ENCODE measurements at places on chromosomes 5 and 9.

- DNase-seq = peak; percentile 20
Observed at GRCh38 chr5:148968311-148968710, 94.6 kb downstream of the SH3TC2 start.

DNA sequence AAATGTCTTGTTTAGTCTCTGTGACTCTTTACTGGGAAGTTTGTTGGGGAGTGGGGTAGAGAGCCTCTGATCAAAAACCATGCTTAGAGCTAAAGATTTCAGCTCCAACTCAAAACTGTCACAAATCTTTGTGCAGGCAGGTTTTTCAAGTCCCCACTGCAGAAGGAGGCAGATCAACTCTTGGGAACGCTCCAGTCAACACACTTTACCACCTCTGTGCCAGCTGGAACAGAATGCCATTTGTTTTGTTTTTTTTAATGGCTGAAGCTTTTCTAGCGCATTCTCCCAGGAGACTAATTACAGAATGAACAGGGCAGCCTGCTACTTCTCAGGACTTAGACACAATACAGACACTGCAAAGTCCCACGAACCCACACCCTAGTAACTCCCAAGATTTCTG lies 17.9 kb upstream of the LHX6 start:
- no peak for DNase-seq

DNA sequence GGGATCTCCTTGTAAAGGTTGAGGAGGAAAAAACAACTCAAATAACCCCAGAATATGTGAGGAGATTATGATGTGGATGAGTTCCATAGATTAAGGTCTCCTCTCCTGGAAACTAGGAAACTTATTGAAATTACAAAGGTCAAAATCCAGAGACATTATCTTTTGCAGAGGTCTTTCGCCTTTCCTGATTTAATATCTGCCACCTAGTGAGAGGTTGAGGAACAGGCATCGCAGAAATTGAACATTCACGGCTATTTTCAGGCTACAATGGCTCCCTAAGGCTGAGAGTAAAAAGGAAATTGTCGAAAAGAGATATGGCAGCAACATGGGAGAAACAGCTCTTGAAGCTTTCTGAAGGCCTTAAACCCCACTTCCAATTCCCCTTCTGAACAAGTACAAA lies 127.5 kb upstream of the PLCXD3 start:
- no peak for DNase-seq

DNA sequence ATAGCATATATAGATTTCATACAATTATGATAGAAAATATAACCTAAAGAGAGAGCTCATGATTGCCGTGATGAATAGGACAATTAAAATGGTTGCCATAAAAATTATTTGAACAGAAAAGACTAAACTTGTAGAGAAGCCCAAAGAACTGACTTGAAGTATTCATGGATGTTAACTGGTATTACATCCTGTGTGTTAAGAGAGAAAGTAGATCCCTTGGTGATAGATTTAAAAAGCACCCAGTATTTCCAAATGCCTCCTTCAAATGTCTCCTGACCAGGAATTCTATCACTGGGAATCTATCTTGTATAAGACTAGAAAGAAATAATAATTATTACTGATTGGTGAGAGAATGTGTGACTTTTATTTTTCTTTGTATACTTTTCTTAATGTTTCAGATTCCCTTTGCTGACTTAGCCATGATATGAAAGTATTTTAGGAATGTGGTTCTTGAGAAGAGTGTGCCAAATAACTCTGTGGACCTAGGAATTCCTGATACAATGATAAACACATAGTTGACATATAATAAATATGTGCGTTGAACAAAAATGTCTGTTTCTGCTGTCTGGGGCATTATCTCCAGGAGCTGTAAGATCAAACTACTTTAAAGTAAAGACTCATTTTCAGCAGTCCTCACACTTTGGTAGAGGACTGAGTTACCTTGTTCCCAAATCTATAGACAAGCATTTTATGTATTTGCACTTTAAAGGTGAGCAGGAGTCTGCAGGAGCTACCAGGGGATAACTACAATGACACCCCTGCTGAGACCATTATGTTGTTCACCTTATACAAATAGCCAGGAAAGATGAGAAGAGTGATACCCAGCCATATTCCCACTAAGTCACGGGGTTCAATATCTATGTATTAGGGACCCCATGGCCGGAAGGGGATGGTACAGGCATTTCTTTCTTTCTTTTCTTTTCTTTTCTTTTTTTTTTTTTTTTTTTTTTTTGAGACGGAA lies 211.1 kb upstream of the TLE4 start:
- DNase-seq = no peak

- no peak for DNase-seq
Observed at GRCh38 chr5:124825983-124826337, 79.5 kb upstream of the ZNF608 start.

DNA sequence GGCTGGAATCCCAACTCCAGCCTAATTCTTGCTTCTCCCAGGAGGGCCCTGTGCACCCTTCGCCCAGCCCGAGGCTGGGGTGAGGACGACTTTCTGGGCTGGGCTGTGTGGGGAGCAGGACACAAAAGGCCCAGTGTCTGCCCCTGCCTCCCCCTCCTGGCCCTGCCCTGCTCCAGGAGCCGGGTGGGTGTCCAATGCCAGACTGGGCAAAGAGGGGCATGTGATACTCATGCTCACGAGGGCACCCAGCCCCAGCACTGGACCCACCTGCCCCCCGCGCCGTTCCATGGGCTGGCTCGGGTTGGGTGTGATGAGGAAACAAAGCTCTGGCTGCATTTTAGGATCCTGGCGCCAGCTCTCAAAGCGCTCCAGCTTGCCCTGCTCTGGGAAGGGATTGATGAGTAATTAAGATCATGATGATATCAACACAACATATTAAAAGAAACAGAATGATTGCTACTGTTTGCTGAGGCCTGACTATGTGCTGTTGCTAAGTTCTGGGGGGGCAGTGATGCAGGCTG lies 30.7 kb downstream of the LHX2 start:
- DNase-seq = no peak

GRCh38 chr9:92520837-92521236 lies 15.0 kb downstream of the ECM2 start:
- DNase-seq = no peak

- DNase-seq = peak; percentile 76
Observed at GRCh38 chr5:177131352-177132135, 2.0 kb upstream of the NSD1 start.

- no peak for DNase-seq
Observed at GRCh38 chr5:80576383-80576782, 6.3 kb upstream of the ANKRD34B start.

GRCh38 chr5:71922584-71923106 lies 184.6 kb upstream of the MAP1B start:
- DNase-seq = peak; percentile 50

DNA sequence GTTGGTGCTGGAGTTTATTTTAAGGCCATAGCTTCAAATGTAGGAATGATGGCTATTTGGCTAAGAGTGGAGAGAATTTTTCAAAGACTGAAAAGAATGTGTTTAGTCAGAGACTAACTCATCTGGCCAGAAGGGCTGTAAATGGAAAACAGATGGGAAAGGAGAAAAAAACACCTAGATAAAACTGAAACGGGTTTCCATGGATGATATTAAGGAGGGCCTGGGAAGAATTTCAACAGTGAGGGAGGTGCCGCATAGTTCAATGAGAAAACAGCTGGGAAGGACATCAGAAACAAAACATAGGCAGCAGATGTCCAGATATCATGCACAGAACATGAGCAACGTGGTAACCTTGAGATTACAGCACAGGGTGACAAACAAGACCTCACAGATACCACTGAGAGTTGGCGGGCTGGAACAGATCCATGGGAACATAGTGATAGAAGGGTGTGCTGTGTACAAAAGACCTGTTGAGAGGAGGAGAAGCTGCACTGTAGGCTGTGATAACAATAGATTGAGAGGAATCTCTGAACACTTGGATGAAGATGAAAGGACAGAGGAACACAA lies 31.2 kb upstream of the RAD23B start:
- DNase-seq = no peak

DNA sequence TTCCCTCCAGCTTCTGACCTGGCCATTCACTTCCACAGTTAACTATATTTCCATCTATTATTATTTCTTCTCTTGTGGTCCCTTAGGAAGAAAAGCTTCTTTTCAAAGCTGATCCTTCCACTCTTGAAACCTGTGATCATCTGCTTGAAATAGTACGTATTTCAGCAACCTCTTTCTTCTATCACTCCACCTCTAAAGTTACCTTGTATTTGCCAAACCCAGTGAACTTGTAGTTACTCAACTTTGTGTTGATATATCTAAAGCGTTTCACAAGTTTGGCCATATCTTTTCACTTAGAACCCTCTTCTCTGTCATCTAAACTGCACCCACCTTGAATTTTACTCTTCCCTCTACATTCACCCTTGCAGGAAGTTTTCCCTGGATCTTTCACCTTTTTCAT lies 173.8 kb upstream of the RAD23B start:
- no peak for DNase-seq

GRCh38 chr5:93221-93980 lies 1.4 kb downstream of the PLEKHG4B start:
- DNase-seq = no peak

GRCh38 chr5:2039180-2039531 lies 156.4 kb upstream of the IRX4 start:
- peak; percentile 59 for DNase-seq

DNA sequence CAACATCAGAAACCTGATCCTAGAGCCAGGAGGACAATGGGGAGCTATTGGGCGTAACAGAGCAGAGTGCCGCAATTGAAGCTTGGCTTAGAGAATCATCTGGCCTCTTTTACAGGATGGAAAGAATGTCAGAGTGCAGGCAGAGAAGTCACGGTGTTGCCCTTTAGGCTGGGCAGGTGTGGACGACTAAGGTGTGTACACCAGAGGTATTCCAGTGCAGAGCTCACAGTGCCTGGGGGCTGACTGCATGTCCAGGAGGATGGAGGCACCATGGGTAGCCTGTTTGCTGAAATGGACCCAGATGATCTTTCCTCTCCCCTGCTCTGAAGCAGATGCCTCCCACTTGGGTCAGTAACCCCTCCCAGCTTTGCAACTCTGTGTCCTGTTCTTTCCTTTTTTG lies 48.9 kb upstream of the TBC1D2 start:
- no peak for DNase-seq

GRCh38 chr5:121288781-121289180 lies 562.9 kb upstream of the FTMT start:
- no peak for DNase-seq

- DNase-seq = no peak
Observed at GRCh38 chr5:34511481-34511880, 144.6 kb upstream of the RAI14 start.

DNA sequence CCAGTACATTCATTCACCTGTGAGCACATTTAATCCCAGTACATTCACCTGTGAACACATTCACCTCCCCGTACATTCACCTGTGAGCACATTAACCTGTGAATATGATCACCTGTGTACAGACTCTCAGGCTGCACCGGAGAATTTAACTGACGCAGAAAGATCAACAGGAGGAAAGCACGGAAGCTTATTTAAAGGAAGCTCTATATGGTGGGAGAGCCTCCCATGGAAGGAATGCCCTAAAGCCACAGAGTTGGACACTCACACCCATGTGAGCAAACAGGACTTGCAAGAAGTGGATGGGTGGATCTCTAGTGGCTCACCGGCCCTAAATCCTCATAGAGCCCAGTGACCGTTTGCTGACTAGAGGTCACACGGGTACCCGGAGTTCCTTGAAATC lies 38.2 kb downstream of the TRIP13 start:
- DNase-seq = no peak

- DNase-seq = no peak
Observed at GRCh38 chr5:10524376-10525123, 39.3 kb upstream of the ANKRD33B start.

DNA sequence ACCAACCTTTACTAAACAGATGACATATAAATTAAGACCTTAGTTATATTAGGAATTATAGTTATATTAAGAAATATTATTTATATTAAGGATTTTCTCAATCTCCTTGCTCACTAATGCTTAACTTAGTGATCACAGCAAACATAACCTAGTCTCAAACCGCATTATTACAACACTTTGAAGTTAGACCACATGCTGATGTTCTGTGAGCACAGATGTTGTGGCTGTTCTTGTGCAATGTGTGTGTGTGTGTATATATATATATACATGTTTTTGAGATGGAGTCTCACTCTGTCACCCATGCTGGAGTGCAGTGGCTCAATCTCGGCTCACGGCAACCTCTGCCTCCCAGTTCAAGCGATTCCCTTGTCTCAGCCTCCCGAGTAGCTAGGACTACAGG lies 20.5 kb downstream of the ELP1 start:
- no peak for DNase-seq

- DNase-seq = no peak
Observed at GRCh38 chr5:135999406-136000139, 29.2 kb upstream of the TGFBI start.

- no peak for DNase-seq
Observed at GRCh38 chr9:120890320-120891244, 13.6 kb upstream of the PHF19 start.

GRCh38 chr5:14187660-14188059 lies 44.5 kb downstream of the TRIO start:
- DNase-seq = no peak

- no peak for DNase-seq
Observed at GRCh38 chr9:92324889-92325268, 271 bp downstream of the NOL8 start.

- DNase-seq = peak; percentile 51
Observed at GRCh38 chr9:128190516-128191405, 611 bp downstream of the CIZ1 start.

GRCh38 chr9:127912296-127912695 lies 4.5 kb downstream of the ST6GALNAC4 start:
- DNase-seq = no peak

GRCh38 chr5:60886158-60886557 lies 42.1 kb upstream of the ELOVL7 start:
- DNase-seq = no peak

DNA sequence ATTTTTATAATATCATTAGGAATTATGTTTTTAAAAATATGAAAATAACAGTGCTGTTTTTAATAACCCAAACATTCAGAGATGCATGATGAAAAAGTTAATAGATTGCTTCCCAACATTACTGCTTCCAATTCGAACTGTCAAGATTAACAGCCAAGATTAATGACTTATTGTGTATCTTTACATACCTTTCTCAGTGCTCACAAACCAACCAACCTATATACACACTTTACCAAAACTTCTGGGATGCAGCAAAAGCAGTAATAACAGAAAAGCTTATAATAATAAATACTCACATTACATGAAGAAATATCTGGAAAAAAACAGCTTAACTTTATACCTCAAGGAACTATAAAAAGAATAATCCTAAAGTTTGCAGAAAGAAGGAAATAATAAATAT lies 82.1 kb downstream of the TMEM232 start:
- no peak for DNase-seq

GRCh38 chr9:120970244-120970643 lies 43.6 kb upstream of the TRAF1 start:
- DNase-seq = no peak
